ENCODE measurements at places on chromosomes 2 and 18.

- DNase-seq = no peak
Measured at GRCh38 chr2:163343316-163343715, 392.5 kb downstream of the FIGN start.

GRCh38 chr2:226618875-226619605, 180.6 kb downstream of the IRS1 start:
- DNase-seq = no peak

- DNase-seq = no peak
Measured at GRCh38 chr2:232237464-232237863, 141.1 kb upstream of the ALPP start.

DNA sequence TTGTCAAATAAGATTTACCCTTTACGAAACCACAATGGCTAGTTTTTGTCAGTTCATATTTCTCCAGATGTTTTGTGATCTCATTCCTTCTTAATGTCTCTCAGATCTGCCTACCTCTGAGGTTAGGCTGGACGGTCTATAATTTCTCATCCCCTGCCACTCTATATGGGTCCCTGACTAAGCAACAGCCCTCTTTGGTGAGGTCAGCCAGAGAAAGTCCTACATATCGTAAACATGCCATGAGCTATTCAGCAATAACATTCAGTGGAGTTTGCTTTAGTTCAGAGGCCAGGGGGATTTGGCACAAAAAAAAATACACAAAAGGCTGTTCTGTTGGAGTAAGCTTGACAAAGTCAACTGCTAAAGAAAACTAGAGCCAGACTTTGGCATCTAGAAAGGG, 192.1 kb upstream of the NCKAP5 start:
- DNase-seq = no peak

DNA sequence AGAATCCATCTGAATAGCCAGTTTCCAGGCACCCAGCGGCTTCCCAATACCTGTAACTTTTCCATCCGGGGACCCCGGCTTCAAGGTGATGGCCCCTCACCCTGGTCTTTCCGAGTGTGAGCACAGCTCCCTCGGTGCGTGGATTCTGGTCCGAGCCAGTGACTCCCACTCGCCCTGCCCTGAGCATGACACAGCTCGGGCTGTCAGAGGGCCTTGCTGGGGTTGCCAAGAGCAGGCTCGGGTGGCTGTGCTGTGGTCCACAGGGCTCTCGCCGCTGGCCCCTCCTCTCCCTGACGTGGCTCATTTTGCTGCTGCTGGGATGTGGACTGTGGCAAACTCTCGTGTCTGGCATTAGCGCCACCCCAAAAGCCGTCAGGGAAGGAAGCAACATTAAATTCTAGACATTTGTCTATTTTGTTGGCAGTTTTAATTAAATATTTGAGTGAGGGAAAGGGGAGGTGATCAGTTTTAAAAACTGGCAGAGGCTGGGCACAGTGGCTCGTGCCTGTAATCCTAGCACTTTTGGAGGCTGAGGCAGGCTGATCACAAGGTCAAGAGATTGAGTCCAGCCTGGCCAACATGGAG, 5.6 kb upstream of the ESPNL start:
- no peak for DNase-seq

DNA sequence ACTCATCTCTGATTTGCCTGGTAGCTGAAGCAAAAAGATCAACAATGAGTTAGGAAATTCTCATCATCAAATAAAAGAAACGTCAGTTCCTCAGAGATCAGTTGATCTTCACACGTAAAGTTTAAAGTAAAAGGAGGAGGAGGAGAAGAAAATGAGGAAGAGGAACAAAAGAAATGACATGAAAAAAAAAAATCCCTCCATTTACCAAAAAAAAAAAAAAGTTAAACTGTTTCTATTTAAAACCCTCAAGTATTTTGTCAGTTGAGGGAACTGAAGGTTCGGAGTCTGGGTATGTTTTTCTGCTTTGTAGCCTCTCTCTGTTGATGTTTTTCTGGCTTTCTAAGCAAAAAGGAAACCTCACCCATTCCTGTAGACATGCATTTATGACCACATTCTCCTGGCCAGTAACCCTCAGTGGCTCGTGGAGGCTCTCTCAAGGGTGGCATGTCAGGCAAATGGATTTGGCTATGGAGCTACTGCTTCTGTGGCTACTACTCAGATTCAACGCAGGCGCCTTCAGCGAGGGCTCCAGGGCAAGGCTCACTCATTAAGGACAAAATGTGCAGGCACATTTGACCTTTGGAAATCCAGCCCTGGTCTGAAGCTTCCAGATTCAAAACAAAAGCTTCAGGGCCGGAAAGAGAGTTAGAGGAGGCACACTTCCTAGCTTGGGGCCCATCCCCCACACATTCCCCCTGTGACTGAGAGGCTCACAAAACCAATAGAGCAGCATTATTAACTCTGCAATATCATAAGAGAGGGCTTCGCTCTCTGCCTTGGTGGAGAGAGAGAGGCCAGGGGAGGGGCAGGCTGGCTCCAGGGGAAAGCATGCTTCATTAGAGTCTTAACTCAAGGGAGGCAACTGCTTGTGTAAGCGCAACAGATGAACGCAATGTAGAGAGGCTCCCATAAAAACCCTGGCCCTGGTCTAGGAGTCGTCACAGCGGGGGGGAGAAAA, 22.3 kb downstream of the KLF7 start:
- DNase-seq = no peak

GRCh38 chr2:200650195-200650594, 64.4 kb downstream of the AOX1 start:
- DNase-seq = no peak

GRCh38 chr2:78754930-78755329, 270.6 kb upstream of the REG3G start:
- no peak for DNase-seq

DNA sequence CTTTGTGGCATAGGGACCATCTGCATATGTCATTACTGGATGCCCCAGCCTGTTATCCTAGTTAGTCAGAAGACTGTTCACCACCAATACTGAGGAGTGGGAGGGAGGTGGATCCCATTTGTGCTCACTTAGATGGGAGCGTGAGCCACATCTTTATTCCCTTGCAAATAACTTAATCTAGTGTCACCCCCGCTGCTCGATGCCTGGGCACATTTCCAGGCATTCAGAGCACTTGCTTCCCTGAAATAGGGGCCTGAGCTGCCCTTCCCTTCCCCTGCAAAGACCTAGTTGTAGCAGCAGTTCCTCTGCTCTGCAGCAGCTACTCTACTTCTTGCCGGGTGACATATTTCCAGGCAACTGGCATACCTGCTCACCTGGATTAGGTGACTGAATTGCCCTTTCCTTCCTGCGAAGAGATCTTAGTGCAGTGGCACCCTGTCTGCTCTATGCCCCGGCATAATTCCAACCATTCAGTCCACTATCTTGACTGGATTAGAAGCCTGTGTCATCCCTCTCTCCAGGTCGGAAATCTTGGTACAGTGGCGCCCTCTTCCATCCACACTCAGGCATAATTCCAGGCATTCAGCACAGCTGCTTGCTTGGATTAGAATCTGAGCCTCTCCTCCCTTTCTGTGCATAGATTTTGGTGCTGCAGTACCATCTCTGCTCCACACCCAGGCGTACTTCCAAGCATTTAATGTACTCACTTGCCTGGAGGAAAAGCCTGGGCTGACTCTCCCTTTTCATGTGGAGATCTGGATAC, 1389.1 kb upstream of the TMEFF2 start:
- DNase-seq = no peak

GRCh38 chr2:129810521-129810920, 168.9 kb upstream of the RAB6C start:
- DNase-seq = no peak

DNA sequence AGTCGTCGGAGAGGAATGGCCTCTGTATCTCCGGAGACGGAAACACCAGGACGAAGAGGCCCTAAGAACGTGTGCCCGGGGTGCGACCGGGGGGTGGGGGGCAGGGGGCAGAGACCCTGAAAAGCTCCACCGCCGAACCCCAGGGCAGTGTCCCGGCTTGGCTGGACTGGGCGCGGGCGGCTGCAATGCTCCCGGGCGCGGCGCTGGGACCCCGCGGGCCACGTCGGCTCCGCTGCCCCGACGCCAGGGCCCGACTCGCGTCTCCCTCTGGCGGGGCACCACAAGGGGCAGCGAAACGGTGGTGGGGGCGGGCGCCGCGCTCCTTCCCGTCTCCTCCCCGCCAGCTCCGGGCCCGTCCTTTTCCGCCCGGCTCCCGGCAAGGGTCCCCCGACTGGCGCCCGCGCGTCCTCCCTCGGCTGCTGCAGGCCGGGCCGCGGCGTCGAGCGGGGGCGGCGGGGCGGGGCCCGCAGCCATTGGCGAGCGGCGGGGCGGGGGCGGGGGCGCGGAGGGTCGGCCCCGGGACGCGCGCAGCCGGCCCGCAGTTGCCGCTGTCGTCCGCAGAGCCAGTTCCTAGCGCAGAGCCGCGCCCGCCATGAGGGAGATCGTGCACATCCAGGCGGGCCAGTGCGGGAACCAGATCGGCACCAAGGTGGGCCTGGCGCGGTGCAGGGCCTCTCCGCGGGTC, at the start of gene TUBB6:
Gene TUBB6, plus strand, starts transcription at position 541 of the 685 bp plus-strand sequence. Its CDS starts 52 bp downstream, at position 593.
- DNase-seq = no peak

GRCh38 chr2:176237456-176237855, 31.8 kb upstream of the MTX2 start:
- DNase-seq = no peak

GRCh38 chr18:1665079-1665478, 760.4 kb downstream of the ADCYAP1 start:
- DNase-seq = no peak

- no peak for DNase-seq
Measured at GRCh38 chr2:40367032-40367431, 84.9 kb downstream of the SLC8A1 start.

GRCh38 chr2:24183366-24184069, 8.7 kb downstream of the FAM228A start:
- no peak for DNase-seq

GRCh38 chr2:148590612-148591011, 53.9 kb upstream of the EPC2 start:
- no peak for DNase-seq

DNA sequence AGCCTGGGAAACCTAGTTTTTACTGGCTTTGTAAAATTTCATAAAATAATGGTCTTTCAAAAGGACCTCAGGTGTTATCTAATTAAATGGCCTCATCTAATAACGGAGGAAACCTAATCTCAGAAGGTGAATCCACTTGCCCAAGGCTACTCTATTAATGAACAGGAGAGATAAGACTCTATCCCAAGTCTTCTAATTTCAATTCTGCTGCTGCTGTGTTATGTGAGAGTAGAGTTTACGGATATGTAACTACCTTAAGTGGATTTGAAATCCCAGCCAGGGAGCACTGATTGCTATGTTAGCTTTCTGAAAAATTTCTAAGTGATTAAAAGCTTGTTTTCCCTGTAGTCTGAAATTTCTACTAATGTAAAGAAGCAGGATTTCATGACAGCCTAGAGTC, 17.2 kb upstream of the ADCY3 start:
- DNase-seq = no peak

DNA sequence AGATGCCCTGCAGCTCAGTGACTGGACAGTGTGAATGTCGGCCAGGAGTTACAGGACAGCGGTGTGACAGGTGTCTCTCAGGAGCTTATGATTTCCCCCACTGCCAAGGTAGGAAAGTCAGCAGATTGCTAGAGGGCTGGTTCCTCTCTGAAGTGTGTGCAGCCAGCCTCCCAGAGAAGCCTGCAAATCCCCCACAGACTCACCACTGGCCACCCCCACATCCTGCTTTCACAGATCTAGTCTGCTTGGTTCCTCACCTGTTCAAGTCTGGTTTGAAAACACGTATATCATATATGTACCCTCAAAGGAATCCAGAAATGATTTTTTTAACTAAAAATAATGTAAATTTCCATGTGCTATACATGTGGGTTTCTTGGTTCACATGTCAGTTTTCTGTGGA, 121.1 kb downstream of the LAMA3 start:
- DNase-seq = no peak

GRCh38 chr2:187618813-187619212, 64.6 kb upstream of the TFPI start:
- DNase-seq = no peak

DNA sequence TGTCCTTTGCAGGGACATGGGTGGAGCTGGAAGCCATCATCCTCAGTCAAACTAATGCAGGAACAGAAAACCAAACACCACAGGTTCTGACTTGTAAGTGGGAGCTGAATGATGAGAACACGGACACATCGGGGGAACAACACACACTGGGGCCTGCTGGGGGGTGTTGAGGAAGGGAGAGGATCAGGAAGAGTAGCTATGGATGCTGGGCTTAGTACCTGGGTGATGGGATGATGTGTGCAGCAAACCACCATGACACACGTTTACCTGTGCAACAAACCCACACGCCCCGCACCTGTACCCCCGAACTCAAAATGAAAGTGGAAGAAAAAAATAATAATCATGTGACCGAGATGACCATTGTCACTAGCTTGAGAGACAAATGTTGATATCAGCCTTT, 114.7 kb downstream of the NDUFA10 start:
- DNase-seq = no peak

DNA sequence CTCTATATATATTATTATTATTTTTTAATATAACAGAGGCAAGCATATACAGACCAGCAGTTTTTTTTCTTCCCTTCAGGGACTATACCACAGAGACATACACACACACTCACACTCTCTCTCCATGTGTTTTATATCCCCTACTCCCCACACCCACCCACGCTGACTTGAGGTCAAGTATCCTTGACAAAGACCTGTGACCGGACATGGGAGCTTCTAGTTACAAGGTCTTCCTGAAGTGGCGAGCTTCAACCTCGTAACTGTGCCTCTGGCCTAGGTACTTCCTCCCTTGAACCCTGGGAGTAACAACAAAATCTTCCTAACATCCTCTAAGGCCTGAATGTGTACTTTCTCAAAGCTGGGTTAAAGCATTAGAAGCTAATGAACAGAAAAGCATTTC, 52.5 kb downstream of the POLR1A start:
- DNase-seq = no peak

DNA sequence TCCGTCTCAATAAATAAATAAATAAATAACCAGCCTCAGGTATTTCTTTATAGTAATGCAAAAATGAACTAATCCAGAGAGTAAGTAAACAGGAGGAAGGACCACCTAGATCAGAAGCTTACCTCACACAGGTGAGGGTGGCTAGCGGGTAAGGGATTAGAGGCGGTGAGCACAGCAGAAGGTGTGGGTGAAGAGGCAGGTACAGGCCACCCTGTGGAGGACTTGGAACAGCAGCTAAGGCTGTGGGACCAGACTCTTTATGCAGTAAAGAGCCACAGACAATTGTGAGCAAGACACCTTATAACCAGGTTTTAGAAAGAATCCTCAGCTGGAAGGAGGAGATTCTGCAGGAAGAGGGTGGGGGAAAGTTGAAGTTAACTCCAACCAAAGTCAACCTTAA, 34.2 kb upstream of the TTR start:
- DNase-seq = no peak

GRCh38 chr2:240296476-240297255, 138.8 kb upstream of the GPC1 start:
- no peak for DNase-seq

- no peak for DNase-seq
Measured at GRCh38 chr2:127313406-127313805, 19.5 kb upstream of the ERCC3 start.

GRCh38 chr2:75476761-75477160, 84.0 kb downstream of the EVA1A start:
- DNase-seq = no peak

DNA sequence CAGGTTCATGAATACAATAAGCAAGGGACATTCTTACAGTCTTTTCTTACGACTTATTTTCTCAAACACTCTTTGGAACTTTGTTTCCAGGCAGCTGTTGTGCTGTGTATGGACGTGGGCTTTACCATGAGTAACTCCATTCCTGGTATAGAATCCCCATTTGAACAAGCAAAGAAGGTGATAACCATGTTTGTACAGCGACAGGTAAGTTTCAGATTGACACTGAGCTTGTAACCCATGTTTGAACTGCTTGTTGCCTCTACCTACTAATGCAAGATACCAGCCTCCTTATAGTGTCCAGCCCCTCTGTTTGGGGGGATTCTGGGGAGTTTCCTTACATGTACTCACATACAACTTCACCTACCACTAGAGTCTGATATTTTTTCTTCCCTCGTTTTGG, 3.8 kb downstream of the XRCC5 start:
- DNase-seq = no peak

All from stimulated activated CD4-positive, alpha-beta T cell treated with anti-CD3 and anti-CD28 coated beads, Interleukin-1b, Interleukin-23, amount 100 ng/mL, for 1 hour (primary cell).